ENCODE measurements at places on chromosomes 6 and 20. TPM values are rescaled to one million over a fixed set of nuclear protein-coding genes. Genes with fewer than 3 reads are reported as not detected.

The GSTA3 gene
- total RNA-seq = not detected

The NKX2-4 gene
- total RNA-seq = 3.1 TPM

The TMEM170B gene
- 1.2 TPM for total RNA-seq

The C6orf141 gene
- 6.5 TPM for total RNA-seq

The HAO1 gene
- not detected for total RNA-seq

The NINL gene
- not detected for total RNA-seq

The KCNK16 gene
- not detected for total RNA-seq

The SMLR1 gene
- total RNA-seq = not detected

The MEP1A gene
- total RNA-seq = not detected

The SIRPD gene
- total RNA-seq = not detected

The BPIFB2 gene
- total RNA-seq = not detected

The TCP11 gene
- not detected for total RNA-seq
